ENCODE measurements at places on chromosomes 1 and 21.

GRCh38 chr1:108897865-108898720 is 21.3 kb downstream of the GPSM2 start:
- DNase-seq, result no peak

DNA sequence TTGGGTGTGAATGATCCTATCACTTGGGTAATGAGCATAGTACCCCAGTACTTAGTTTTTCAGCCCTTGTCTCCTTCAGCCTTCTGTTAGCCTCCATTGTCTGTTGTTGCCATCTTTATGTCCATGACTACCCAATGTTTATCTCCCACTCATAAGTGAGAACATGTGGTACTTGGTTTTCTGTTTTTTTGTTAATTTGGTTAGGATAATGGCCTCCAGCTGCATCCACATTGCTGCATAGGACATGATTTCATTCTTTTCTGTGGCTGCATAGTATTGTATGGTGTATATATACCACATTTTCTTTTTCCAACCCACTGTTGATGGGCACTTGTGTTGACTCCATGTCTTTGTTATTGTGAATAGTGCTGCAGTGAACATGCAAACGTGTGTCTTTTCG is 39.6 kb upstream of the GPR52 start:
- no peak for DNase-seq

DNA sequence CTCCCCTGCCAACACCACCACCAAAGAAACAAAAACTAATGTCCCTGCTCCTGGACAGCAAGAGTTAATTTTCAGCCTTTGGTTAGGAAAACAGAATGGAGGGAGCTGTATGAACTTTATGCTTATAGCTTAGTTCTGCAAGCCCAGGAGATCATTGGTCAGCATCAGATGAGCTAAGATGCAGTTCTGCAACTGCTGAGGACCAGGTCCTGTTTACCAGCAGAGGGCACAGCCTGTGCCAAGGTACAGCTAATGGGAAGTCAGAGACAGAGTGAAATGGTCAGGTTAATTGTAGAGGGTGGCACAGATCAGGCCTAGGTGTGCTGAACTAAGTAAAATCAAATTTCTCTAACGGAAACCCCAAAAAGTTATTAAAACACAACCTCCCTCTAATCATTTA is 161.3 kb downstream of the ROR1 start:
- DNase-seq, result no peak

- DNase-seq, result no peak
Observed at GRCh38 chr21:39221282-39221996, 38.2 kb upstream of the PSMG1 start.

DNA sequence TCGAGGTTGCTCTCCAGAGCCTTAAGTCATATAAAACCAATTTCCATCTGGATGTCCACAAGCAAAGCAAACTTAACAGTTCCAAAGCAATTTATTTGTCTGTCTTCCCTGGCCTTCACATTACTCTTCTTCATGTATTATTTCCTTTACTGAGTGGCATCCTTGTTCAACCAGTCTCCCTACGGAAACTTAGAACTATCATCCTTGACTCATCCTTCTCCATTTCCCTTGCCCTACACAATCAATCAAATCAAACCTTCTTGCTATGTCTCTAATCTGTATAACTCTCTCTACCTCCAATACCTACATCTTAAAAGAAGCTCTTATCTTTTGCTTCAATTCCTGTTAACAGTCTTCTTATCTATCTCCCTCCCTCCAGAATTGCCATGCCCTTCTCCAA is 25.4 kb downstream of the EGLN1 start:
- no peak for DNase-seq

- DNase-seq, result no peak
Observed at GRCh38 chr1:3014443-3015268, 6.6 kb upstream of the ACTRT2 start.

GRCh38 chr1:67415041-67415440 is 15.2 kb downstream of the SERBP1 start:
- DNase-seq, result no peak

- no peak for DNase-seq
Observed at GRCh38 chr1:18149027-18149641, 41.5 kb downstream of the IGSF21 start.

GRCh38 chr1:92975551-92976232 is 14.4 kb upstream of the DIPK1A start:
- no peak for DNase-seq

DNA sequence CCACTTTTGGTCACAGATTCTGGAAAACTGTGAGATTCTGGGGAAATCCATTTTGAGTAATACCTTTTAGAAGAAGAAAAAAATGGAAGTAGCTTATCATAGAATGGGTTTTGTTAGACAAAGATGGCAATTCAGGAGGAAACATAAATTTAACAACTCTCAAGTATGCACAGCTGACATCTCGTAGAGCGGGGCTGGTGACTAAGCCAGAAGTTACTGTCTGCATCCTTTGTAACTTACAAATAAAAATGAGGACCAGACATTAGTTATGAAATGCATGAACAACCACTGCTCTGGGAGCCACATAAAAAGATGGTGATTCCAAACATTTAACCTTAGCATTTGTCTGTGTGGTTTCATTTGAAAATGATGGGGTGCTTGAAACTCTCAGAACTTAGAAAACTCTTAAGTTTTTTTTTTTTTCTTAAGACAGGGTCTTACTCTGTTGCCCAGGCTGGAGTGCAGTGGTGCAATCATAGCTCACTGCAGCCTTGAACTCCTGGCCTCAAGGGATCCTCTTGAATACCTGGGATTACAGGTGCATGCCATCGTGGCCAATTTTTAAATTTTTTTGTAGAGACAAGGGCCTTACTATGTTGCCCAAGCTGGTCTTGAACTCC is 49.2 kb upstream of the ATP5PO start:
- no peak for DNase-seq

DNA sequence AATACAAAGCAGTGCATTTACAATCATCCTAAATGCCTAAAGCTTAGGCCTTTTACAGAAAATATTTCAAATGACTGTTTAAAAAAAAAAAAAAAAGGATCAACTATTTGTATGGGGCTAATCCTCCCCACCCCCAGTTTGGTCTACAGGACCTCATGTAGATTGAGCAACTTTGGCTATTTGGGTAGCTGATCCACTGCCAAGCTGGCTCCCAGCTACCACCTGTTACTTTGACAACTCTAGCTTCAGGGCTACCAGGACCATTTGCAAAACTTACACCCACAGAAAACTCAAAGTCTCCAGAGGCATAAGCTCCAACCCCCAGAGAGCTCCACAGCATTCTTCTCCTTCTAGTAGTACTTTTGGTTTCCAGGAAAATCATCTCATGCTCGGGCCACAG is 29.4 kb downstream of the JAK1 start:
- DNase-seq, result no peak

- no peak for DNase-seq
Observed at GRCh38 chr1:19416921-19417470, 68.3 kb downstream of the CAPZB start.

GRCh38 chr1:31189696-31190674 is 49.7 kb downstream of the NKAIN1 start:
- no peak for DNase-seq

- no peak for DNase-seq
Observed at GRCh38 chr21:39087238-39088030, 95.8 kb downstream of the PSMG1 start.

GRCh38 chr1:168603501-168604110 is 27.2 kb downstream of the XCL1 start:
- DNase-seq, result peak; percentile 44

DNA sequence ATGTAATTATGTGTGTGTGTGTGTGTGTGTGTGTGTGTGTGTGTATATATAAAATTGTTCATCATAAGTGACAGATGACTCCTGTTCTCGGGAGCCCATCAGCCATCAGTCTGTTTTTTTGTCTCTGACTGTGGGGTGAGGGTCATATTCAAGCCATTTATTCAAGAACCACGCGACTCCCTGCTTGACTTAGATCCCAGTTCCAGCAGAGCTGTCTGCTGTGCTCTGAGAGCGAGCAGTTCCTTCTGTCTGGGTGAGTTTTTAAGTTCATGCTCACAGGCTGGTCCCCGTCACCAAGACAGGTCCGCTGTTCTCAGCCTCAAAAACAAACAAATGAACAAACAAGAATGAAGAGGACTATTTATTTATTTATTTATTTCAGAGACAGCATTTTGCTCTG is 18.3 kb upstream of the NPPB start:
- DNase-seq, result no peak

DNA sequence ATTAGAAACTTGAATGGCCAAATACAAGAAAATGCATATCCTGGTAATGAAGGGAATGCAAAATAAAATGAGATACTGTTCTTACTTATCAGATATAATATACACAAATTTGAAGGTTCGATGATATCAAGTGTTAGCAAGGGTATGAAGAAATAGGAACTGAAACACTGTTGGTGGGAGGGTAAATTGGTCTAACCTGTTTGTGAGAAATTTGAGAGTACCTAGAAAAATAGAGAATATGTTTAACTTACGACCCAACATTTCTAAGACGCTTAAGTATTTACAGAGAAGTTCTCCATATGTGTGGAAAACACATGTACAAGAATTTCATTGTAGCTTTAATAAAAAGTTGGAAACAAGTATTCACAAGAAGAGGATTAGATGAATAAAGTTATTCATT is 25.9 kb downstream of the ATG4C start:
- no peak for DNase-seq

DNA sequence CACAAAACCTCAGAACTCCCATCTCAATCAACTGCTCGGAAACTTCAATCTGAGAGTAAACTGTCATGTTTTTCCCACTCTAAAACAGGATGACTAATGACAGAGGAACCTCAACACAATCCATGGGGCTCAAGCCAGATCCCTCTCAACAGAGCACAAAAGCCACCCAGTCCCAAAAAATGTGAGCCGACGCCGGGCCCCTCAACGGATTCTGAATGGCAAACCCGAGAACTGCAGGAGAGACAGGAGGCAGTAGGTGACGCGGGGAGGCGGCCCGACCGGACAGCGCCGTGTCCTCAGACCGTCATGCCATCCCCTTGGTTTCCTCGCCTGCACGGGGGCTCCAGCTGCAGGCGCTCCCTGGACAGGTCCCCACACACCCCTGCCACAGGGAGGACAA is 53.4 kb downstream of the SSBP3 start:
- no peak for DNase-seq

- DNase-seq, result no peak
Observed at GRCh38 chr1:182685215-182685614, 828 bp upstream of the RGS8 start.

DNA sequence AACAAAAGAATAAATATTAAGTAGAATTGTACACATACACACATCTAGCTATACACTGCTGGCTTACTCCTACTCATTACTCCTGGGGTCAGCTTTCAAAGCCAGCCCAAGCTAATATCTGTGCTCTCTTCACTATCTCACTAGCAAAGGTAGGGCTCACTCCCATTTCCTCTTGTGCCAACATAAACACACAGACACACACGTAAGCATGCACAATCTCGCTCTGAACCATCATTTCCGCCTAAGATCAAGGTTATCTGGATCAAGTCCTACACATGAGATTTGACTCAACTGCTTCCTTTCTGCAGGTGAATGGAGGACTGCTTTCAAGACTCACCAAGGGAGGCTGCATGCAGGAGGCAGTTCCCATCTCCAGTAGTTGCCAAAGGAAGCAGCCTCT is 28.8 kb upstream of the MTMR11 start:
- no peak for DNase-seq

- no peak for DNase-seq
Observed at GRCh38 chr1:158251163-158251562, 3.1 kb upstream of the CD1A start.

- no peak for DNase-seq
Observed at GRCh38 chr1:42686418-42686817, 4.2 kb downstream of the YBX1 start.

DNA sequence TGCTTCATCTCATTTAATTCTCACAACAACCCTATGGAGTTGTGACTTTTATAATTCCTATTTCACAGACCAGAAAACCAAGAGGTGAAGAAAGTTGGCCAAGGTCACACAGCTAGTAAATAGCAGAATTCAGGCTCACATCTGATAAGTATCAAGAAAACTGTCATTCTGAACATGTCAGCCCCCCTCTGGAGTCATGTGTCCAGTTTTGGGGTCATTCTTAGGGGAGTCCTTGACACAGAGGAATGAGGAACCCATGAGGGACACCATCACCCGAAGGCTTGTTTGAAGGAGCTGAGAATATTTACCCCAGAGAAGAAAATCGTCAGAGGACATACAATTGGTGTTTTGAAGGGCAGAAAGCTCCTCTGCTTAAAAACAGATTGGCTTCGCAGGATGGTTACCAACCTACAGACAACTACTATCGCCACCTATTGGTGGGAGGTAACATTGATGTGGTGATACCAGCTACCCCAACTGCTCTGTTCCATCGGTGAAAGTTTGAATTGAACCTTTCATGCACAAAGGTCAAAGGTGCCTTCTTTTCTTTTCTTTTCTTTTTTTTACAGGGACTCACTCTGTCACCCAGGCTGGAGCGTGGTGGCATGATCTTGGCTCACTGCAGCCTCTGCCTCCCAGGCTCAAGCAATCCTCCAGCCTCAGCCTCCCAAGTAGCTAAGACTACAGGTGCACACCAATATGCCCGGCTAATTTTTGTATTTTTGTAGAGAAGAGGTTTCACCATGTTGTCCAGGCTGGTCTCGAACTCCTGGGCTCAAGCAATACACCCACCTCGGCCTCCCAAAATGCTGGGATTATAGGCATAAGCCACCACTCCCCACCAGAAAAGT is 31.3 kb downstream of the NCMAP start:
- peak; percentile 24 for DNase-seq

GRCh38 chr1:202007304-202007703 is 3.1 kb upstream of the ELF3 start:
- no peak for DNase-seq

- DNase-seq, result no peak
Observed at GRCh38 chr1:44543064-44543744, 131.1 kb downstream of the TMEM53 start.

DNA sequence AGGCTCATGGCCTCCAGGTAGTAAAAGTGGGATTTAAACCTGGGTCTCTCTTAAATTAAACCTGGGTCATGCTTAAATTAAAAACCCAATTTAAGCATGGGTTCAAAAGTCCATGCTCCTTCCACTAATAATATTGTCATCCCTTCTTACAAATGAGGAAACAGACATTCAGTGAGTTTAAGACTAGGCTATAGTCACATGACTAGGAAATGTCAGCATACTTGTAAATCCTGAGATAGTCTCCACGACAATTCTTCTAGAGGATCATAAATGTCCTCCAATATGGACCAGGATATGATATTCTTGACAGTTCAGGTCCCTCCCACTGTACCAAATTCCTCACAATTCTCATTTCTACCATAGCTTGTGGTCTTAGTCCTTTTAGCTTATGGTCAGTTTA is 10.5 kb upstream of the IGFN1 start:
- no peak for DNase-seq

DNA sequence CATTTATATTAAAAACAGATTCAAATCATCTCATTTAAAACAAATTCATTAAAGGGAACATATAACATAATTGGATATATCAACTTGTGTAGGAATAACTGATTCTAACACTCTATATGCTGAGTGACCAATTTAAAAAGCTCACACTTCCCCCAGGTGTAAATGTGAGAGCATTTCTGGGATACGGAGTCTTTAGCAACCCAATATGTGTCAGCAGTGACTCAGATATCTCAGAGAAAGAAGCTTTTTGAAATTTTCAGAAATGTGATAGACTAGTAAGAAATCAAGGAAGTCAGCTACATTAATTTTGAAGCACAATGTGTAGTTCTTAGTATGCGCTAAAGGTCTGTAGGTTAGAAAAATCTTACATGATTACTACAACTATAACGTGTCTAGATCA is 87.9 kb upstream of the SERTAD4 start:
- DNase-seq, result no peak

- DNase-seq, result no peak
Observed at GRCh38 chr1:234875953-234876855, 252.4 kb downstream of the TOMM20 start.

GRCh38 chr1:26164036-26164860 is 4.5 kb downstream of the C1orf232 start:
- DNase-seq, result no peak

Measured in stimulated activated CD8-positive, alpha-beta memory T cell treated with anti-CD3 and anti-CD28 coated beads, Interleukin-4, amount 100 ng/mL, for 1 hour (primary cell).